ENCODE measurements at places on chromosomes 2 and 18.
A peak's percentile ranks its signal among the peaks of the same experiment; 100 is the strongest.

DNA sequence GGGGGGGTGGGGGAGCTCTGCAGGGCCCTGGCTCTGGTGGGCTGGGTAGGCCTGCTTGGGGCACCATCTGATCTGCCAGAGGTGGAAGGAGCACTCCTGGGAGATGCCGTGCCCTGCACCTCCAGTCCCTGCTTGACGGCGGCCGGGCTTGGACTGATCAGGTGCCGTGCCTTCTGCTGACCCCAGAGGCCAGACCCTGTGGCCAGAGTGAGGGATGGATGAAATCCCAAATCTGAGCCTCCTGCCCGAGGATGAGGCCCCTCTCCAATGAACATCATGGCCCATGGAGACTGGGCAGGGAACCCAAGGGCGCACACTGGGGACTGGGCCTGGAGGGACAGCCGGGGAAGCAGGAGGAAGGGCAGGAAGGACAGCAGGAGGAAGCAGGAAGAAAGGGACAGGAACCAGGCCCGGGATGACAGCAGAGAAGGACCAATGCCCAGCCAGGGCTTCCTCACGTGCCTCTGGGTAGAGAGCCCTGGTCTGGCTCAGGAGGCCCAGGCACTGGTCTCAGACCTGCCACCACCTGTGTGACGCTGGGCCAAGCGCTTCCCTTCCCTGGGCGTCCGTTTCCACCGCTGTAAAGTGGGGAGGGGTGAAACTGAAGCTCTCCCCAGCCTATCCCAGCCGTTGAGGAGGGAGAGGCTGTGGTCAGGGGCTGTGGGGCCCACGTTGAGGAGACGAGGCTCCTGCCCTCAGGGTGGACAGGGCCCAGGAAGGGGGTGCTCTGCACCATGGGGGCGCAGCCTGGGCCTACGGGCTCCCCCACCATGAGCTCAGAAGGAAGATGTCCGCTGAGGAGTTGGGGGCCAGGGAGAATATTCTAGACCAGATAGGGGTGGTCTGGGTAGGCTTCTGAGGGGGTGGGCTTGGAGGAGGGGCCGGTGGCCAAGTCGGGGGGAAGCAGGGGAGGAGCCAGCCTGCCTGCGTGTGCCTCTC, 1.0 kb upstream of the GPR35 start:
- no peak for DNase-seq

GRCh38 chr2:86541334-86541733, 21.9 kb downstream of the CHMP3 start:
- DNase-seq = no peak

DNA sequence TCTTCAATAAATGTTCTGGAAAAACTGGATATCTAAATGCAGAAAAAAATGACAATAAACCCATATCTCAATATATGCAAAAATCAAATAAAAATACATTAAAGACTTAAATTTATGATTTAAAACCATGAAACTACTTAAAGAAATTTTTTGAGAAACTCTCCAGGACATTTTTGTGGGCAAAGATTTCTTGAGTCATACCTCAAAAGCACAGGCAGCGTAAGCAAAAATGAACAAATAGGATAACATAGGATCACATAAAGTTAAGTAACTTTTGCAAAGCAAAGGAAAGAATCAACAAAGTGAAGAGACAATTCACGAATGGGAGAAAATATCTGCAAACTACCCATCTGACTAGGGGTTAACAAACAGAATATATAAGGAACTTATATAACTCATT, 1545.5 kb downstream of the SUCLG1 start:
- DNase-seq = no peak

DNA sequence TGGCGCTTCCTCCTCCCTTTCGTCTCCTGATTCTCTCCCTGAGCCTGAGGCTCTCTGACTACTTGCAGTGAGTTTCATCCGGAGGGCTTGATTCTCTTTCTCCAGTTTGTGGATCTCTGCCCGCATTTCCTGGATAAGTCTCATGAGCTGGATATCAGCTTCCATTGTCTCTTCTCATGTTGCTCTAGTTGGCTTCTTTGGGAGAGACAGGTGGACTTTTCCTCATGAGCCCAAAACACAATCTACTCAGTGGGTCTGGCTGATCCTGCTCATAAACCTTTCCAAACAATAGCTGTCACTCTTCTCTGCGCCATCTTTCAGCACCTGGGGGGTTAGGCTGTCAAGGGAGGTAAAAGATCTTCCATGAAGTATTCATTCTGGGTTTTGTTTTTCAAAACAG, at the start of gene CCDC195:
Gene CCDC195 (minus strand): TSS at position 165 of the 400 bp plus-strand sequence. CDS start 0 bp downstream, at position 165.
- DNase-seq = no peak

- no peak for DNase-seq
Measured at GRCh38 chr18:40011201-40011600, 1943.8 kb upstream of the PIK3C3 start.

DNA sequence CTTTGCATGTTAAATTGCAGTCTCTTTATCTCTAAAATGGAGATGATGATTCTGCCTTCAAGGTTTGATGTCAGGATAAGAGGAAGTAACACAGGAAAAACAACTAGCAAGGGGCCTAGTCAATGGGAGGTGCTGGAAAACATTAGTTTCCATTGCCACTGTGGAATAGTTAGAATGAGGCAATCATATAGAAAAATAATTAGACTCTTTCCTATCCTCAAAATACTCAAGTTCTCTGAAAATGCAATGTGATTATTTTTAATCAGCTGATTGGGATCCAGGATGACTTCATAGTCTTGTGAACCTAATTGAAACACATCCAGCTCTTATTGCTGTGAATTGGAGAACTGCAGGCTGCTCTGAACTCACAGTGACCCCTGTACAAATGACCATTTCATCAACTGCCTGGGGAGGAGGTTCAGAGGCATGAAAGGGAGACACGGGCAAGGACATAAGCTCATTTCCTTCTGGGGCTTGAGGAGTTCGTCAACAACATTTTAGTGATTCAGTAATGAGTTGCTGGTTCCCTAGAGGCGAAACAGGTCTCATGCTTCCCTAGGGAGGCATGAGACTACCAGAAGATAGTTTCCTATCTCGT, 422.5 kb downstream of the LPIN1 start:
- DNase-seq = no peak

DNA sequence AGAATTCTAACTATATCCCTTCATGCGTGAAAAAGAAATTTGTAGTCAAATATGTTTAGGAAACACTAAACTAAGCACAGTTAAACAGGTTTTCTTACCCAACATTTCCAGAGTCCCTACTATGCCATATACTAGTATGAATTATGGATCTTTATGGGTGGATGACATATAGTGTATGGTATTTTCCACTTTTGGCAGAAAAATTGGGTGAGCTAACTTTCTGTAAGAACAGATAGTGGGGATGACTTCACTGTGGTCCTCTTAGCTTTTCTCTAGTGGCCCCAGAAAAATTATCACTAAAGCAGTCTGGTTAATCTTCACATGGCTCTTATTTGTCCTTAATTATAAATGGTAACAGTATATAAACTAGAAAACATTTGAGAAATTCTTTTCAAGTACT, 240.0 kb upstream of the GULP1 start:
- DNase-seq = no peak

- no peak for DNase-seq
Measured at GRCh38 chr2:41966431-41966893, 81.4 kb upstream of the PKDCC start.

- peak; percentile 94 for DNase-seq
Measured at GRCh38 chr2:68157402-68158133, at the start of gene PNO1. PNO1 (plus strand) TSS chr2:68157888; CDS start chr2:68157935, 47 bp downstream.

DNA sequence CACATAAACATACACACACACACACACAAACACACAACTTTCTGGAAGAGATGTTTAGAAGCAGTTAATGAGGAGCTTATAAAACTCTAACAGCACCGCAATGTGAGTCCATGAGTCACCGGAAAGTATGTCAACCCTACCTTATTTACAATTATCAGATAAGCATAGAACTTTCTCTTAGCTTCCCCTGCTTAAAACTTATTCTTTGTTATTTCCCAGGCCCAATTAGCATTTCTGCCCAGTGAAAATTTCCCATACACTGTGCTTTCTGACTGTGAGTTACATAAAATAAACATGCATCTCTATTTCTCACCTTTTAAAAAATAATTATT, 737.6 kb downstream of the LRP1B start:
- DNase-seq = no peak

DNA sequence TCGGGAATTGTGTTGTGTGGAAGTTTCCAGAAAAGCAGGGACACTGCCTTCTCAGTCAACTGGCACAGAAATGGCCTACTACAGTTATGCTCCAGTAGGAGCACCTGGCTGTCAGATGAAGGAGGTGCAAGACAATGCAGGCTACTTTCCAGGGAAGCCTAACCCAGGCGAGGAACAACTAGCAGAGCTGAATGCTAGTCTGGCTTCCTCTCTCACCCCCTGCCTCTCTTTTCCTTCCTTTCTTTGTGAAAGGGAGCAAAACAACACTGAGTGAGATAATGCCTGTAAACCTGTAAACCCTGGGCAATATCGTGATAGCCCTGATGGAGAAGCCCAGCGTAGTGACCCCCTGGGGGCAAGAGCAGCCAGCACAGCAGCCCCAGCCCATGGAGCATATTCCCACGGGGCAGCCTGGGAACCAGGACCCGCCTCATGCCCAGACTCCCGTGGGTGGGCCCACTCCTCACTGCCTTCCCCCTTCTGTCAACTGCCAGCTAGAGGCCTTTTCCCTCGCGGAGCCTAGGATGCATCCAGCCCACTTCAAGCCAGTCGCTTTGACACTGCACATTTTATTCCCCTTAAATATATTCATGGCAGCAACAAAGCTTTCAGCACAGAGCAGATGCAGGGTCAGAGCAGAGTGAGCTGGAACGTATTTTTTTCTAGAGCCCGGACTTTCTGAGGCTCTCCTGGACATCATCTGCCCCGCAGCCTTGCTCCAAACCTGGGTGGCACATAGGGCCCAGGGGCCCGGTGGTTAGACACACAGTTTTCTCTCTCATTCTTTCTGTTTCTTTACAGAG, 77.0 kb downstream of the PDCL3 start:
- no peak for DNase-seq

GRCh38 chr2:31511376-31511775, 69.4 kb downstream of the SRD5A2 start:
- no peak for DNase-seq

GRCh38 chr2:189096769-189097447, 82.7 kb downstream of the COL5A2 start:
- no peak for DNase-seq

- no peak for DNase-seq
Measured at GRCh38 chr2:148893906-148894305, 18.9 kb downstream of the KIF5C start.

GRCh38 chr2:43676322-43677050, at the start of gene C1GALT1C1L:
C1GALT1C1L (minus strand) TSS chr2:43676429; CDS start chr2:43676322, 107 bp downstream.
- DNase-seq = no peak

DNA sequence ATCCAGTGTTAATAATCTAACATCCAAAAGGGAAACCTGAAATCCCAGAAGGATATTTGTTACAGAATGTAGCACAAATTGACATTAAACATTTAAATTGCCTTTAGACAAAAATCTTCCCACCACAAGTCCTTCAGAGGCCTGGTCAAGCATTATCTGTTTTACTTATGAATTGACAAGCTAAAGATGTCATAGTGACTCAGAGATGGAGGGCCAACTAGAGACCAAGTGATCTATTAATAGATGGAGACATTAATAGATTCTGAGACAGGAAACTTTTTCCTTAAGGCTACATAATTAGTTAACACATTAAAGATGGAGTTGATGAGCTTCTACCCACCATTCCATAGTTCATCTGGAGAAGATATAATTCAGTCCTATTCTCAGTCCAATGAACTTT, 526.2 kb downstream of the IRS1 start:
- no peak for DNase-seq

GRCh38 chr18:14124689-14125088, 7.5 kb downstream of the ZNF519 start:
- DNase-seq = no peak

DNA sequence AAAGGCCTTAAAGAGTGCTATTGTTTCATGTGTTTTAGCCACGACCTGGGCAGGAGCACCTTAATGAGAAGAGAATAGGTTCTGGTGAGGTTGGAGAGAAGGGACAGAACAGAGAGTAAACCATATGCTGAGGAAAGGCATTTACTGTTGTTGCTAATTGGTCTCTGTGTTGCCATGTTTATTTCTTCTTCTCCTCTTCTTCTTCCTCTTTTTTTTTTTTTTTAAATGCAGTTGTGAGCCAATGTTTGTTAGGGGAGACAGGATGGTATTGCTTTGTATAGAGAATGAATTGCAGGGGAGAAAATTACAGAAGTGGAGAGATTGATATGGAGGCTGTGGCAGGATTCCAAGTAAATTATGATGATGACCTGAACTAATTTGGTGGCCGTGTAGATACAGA, 2.6 kb downstream of the SCN9A start:
- DNase-seq = no peak

- no peak for DNase-seq
Measured at GRCh38 chr18:63245600-63245999, 74.0 kb downstream of the BCL2 start.

GRCh38 chr2:3594493-3595281, at the start of gene COLEC11:
COLEC11 (plus strand) TSS chr2:3595112; CDS start chr2:3604341, 9,229 bp downstream.
- DNase-seq = no peak

DNA sequence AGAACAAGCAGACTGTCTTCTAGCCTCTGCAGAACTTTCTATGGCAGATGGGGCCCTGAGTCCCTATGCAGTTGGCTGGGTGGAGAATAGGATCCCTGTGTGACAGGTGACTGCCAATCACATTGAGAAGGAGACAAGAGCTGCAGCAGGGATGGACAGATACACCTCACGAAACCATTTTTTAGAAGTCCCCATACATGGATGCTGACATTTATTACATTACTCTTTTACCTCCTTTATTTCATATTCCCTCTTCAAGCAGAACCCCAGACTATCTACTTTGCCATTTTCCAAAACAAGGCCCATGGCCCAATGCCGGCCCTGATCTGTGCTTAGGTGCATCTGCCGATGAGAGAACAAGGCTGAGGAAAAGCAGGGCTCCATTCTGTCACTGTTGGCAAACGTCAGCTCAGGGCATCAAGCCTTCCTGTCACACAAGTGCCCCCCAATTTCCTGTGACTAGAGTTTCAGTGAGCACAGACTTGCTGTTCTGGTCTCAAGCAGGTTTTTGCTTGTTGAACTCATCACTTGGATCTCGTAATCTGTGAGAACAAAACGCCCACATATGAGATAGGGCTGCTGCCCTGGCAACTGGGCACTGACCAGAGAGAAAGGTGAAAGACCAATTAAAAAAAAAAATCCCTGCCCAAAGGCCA, 35.8 kb downstream of the LOXHD1 start:
- DNase-seq = no peak

DNA sequence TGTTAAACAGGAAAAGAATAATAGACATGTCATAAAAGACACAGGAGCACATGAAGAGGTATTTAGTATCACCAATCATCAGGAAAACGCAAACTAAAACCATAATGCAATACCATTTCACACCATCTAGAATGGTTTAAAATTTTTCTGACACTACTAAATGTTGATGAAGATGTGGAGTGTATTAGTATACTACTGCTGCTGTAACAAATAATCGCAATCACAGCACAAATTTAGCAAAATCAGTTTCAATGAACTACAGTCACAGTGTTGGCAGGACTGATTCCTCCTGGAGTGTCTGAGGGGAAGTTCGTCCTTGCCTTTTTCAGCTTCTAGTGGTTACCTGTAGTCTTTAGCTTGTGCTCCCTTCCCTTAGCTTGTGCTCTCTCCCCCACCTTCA, 24.1 kb downstream of the SMAD2 start:
- no peak for DNase-seq

DNA sequence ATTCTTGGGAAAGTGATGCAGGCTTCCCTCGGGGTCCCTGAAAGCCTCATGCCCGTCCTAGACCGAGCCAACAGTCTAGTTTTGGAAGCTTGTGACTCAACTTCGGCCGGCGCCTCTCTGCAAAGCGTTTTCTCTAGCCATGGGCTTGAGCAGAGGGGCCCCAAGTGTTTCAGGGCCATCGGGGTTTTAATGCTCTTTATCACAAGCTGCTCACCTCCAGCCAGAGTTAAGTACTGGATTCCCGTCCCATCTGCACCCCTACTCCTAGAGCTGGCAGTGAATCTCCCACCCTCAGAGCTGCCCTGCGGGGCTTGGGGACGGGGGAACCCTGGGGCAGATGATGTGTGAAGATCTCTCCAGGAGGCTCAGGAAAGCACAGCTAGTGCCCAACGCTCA, 7.3 kb downstream of the RAX start:
- no peak for DNase-seq

Measured in stimulated activated CD8-positive, alpha-beta memory T cell treated with anti-CD3 and anti-CD28 coated beads, Interleukin-2, amount 100 ng/mL, for 1 hour (primary cell).